ENCODE measurements at places on chromosomes 11 and 22. TPM values are rescaled to one million over a fixed set of nuclear protein-coding genes. Genes with fewer than 3 reads are reported as not detected.

The C22orf42 gene
- not detected for total RNA-seq

The YAP1 gene
- 139 TPM for total RNA-seq

The DERL3 gene
- total RNA-seq: 0.83 TPM

The KCNJ4 gene
- not detected for total RNA-seq

The SYT9 gene
- total RNA-seq: 0.05 TPM

The SDHD gene
- 107 TPM for total RNA-seq

The DLG2 gene
- total RNA-seq: 2.1 TPM

The ENTHD1 gene
- total RNA-seq: not detected

The EFEMP2 gene
- total RNA-seq: 91.1 TPM

The ARCN1 gene
- total RNA-seq: 317 TPM

The KRTAP5-7 gene
- not detected for total RNA-seq

The APOC3 gene
- not detected for total RNA-seq

The GRAMD1B gene
- 10.1 TPM for total RNA-seq

The CLDN5 gene
- 0.89 TPM for total RNA-seq

The A4GALT gene
- 2.2 TPM for total RNA-seq

The NPAS4 gene
- total RNA-seq: not detected

The TIGD3 gene
- total RNA-seq: 0.30 TPM

The INS gene
- not detected for total RNA-seq

The IRAG1 gene
- 8.6 TPM for total RNA-seq

The EFCAB6 gene
- total RNA-seq: 1.5 TPM

The SMTNL1 gene
- total RNA-seq: not detected

The MMP12 gene
- total RNA-seq: 0.18 TPM

The CASP1 gene
- total RNA-seq: 14.8 TPM

The ASPHD2 gene
- 2.3 TPM for total RNA-seq

The C1QTNF4 gene
- total RNA-seq: 0.05 TPM

The INPP5J gene
- total RNA-seq: 0.74 TPM

The PYGM gene
- total RNA-seq: 0.60 TPM

The CCDC116 gene
- under 0.01 TPM for total RNA-seq

The CD3D gene
- not detected for total RNA-seq

The TMPRSS5 gene
- total RNA-seq: 0.09 TPM

The OR6A2 gene
- total RNA-seq: 0.30 TPM

The GP1BB gene
- total RNA-seq: 1.8 TPM

The PVALB gene
- not detected for total RNA-seq

The MS4A3 gene
- not detected for total RNA-seq

The OR8D4 gene
- total RNA-seq: not detected

The EHF gene
- total RNA-seq: 16.0 TPM

The AMOTL1 gene
- 38.6 TPM for total RNA-seq

The MAP6 gene
- total RNA-seq: 0.59 TPM

The MS4A15 gene
- not detected for total RNA-seq
